SK-N-DZ (cell line): ENCODE measurements at places on chromosomes 1 and 21.
A peak's percentile ranks its signal among the peaks of the same experiment; 100 is the strongest.

DNA sequence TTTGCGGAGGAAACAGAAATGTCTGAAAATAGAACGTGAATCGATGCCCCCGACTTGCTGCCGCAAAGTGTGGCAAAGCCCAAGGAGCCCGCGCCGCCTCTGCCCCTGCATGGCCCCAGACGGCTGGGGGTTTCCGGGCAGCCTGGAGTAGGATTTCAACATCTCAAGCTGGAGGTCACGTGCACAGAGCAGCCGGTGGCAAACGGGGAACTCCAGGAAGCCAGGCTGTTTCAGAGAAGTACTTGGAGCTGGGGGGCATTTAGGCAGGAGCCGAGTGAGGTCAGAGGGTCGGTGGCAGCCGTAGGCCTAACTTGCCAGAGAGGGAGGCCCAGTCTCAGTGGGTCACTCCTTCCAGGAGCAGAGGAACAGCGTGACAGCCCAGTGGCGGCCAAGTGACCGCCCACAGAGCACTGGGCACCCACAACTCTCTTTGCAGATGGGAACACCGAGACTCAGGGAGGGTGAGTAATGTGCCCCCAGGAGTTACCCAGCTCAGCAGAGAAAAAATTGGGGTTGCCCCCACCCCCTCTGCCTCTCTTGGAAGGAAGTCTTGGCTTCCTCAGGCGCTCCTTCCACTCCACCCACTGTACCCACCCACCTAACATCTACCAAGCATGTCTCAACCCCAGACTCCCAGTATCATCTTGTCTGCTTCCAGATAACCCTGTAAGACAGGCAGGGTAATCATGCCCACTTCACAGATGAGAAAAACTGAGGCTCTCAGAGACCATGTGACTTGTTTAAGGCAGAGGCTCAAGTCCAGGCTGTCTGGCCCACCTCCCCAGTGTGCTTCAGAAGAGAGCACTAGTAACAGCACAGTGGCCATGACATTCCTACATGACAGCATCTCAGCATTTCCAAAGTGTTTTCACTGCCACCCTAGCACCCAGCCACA is 179.4 kb downstream of the HIVEP3 start:
- no peak for DNase-seq

DNA sequence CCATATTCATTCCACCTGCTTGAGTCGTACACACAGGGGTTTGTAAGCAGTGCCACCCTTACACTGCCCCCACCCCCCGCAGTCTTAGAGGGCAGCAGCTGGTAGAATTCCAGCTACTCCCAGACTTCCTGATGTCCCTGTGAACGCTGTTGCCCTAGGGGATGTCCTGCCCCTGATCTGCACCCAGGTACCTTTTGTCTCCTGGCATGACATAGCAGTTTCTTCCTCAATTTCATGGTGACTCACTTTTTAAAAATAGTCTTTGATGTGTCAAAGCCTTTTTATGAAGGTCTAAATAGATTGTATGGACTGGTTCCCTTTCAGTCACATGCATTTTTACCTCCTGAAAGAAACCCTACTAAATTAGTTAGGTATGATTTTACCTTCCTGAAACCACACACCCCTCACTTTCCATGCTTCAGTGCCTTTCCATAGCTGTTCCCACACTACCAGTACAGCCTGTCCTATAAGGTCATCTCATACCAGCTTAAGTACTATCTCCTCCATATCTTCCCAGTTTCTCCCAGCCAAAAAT is 76.4 kb downstream of the ST3GAL3 start:
- no peak for DNase-seq

DNA sequence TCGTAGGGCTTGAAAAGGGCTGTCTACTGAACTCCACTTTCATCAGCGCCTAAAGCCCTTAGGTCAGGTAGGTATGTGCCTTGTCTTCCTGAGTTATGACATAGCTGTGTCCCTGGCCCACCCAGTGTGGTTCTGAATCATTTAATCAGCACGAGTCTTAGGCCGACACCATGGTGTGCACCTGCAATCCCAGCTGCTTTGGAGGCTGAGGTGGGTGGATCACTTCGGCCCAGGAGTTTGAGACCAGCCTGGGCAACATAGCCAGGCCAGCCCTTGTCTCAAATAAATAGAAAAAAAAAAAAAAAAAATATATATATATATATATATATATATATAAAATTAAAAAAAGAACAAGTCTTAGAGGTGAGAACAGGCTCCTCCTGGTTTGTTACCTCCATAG is 15.8 kb downstream of the LRRC71 start:
- no peak for DNase-seq

GRCh38 chr1:228198977-228199590 is 8.8 kb upstream of the OBSCN start:
- no peak for DNase-seq

- DNase-seq: no peak
Measured at GRCh38 chr1:38256072-38256471, 209.5 kb upstream of the POU3F1 start.

DNA sequence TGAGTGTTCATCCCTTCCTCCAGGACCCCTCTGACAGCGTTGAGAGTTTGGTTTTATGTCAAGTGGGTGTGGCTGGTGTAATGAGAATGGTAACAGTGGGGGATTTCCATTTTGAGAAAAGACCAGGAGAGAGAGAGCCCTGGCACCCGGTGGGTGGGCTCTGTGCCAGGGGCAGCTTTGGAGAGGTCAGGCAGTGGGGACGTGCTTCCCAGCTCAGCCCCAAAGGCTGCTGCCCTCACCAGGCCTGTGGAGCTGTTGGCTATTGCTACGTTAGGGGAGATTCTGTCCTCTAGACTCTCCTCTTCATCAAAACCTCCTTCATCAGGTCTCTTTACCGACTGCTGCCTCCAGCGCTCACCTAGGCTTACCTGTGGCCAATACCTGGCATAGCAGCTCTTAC is 176.3 kb downstream of the PTPRU start:
- DNase-seq: no peak

DNA sequence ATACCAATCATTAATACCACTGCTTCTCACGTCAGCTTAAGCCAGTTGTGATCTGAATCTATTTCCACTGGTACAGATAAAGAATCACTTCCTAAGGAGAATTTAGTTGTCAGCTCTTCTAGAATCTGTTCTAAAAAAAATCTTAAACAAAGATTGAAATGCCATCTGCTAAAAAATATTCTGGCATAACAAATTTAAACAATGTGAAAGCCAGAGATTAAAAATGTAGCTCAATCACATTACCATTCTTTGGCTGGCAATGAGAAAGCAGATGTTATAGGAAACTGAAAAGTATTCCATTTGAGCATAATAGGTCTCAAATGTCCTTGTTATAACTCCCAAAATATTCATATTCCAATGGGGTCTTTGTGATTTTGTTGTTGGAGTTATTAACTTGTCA is 21.7 kb upstream of the LRRC8B start:
- no peak for DNase-seq

DNA sequence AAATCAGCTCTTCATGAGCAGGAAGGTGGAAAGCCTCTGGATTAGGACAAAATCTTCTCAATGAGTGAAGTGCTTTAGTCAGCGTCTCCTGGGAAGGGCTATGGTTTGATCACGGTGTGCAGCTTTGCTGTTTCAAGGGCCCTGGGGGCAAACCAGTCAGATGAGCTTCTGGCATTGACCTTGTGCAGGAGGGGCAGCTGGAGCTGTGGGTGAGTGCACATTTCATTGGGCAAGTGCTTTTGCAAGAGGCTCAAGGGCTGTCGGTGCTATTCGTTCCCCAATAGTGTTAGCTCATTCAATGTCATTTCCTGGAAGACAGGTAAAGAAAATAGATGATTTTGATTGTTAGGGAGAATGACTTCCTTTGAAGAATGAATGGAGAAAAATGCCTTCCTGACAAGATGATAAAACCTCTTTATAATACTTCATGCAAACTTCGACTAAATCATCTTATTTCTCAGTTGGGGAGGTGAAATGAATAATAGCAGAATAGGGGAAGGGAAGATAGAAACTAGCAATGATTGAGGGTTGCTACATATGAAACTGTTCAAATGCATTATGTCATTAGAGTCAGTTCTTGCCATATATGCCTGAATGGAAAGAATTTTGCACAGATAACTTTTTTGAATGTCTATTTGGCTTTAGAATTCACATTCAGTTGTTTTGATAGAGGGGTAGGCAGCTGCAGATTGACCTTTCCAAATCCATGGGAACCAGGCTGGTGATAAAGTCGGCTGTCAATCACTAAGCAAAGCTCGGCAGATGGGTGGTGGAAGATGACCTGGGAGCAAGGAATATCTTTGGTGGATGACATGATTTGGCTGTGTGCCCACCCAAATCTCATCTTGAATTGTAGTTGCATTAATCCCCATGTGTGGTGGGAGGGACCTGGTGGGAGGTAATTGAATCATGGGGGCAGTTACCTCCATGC is 12.9 kb upstream of the DISC1 start:
- no peak for DNase-seq

DNA sequence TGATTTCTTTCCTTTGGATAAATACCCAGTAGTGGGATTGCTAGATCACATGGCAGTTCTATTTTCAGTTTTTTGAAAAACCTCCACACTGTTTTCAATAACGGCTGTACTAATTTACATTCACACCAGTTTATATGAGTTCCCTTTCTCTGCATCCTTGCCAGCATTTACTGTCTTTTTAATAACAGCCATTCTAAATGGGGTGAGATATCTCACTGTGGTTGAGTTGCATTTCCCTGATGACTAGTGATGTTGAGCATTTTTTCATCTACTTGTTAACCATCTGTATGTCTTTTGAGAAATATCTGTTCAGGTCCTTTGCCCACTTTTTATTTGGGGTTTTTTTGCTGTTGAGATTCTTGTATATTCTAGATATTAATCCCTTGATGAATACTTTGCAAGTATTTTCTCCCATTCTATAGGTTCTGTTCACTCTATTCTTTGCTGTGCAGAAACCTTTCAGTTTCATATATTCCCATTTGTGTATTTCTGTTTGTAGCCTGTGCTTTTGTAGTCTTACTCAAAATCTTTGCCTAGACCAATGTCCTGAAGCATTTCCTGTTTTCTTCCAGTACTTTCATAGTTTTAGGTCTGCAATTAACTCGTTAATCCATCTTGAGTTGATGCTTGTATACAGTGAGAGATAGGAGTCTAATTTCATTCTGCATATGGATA is 7.3 kb downstream of the HENMT1 start:
- DNase-seq: no peak

DNA sequence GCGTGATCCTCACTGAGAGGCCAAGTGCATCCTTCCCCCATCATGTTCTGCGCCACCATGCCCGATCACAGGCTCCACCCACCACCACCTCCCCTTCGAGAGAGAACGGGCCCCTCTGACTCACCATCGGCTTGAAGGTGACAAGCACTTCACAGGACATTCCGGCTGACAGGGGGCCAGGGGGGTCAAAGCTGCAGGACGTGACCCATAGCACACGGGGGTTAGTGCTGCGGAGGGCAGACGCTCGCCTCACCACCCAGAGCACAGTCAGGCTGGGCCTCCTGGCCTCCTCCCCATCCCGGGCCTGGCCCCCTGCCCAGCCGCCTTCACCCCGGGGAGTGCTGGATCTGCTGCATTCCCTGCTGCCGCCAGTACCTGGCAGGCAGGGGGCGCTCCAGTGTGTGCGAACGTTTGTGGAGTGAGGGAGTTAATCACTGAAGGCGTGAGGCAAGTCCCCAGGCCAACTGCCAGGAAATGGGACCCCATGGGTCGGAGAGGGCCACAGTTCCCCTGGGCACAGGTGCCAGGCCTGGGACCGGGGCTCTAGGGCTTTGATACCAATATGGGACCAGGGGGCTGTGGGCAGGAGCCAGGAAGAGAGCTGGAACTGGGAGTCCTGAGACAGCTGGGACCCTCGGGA is 40.9 kb upstream of the TMEM52 start:
- peak; percentile 52 for DNase-seq

DNA sequence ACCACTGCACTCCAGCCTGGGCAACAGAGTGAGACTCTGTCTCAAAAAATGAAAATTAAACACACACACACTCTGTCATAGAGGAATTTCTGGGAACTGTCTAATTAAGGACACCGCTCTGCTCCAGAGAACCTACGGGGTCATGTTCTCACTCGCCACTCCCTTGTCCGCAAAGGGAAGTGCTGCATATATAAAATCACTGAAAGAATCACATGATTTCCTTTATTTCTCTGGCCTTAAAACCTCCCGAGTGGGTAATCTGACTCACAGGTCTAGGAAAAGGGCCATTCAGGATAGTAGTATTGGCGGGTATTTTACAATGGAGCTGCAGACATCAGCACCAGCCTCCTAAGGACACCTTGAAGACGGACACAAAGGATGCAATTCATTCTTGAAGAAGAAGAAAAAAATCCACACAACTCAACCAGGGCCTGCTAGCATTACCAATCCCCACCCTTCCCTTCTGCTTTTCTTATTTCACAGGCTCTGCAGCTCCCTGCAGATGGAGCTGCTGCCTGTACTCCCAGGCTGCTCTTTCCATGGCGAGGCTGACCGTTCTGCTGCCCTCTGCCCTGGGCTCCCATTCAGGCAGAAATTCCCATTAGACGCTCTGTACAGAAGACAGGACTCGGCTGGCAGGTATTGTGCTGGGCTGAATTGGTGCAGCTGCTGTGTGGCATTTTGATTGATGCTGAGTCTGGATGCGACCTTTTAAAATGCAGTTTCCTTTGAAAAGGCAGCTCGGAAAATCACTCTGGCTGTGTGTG is 53.3 kb upstream of the FAM89A start:
- DNase-seq: peak; percentile 33

- DNase-seq: no peak
Measured at GRCh38 chr1:204544321-204544720, 28.1 kb downstream of the MDM4 start.

DNA sequence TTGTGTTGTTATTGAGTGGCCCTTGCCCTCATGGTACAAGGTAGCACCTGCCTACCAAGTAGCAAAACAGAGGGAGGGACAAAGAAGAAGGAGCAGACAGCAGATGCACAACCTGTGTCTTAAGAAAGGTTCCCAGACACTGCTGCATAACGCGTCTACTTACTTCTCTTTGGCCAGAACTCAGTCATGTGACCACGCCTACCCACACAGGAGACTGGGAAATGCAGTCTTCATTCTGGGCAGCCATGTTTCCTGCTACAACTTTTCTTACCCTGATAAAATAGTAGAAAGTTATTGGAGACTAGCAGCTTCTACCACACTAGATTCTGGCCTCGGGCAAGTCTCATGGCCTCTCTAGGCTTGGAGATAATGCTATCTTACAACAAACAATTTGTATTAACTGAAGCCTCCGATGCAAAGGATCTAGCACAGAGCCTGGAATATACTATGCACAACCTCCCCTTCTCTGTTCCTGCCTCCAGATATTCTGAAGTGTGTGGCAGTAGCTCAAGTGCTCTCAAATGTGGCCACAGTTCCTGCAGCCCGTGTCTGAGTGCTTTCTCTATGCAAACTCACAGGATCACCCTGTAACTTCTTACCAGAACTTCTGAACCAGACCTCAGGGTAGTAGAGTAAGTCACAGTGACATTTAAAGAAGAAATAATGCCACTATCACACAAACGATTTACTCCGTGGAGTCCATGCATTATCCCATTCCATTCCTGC is 34.1 kb upstream of the BTG2 start:
- DNase-seq: peak; percentile 63

DNA sequence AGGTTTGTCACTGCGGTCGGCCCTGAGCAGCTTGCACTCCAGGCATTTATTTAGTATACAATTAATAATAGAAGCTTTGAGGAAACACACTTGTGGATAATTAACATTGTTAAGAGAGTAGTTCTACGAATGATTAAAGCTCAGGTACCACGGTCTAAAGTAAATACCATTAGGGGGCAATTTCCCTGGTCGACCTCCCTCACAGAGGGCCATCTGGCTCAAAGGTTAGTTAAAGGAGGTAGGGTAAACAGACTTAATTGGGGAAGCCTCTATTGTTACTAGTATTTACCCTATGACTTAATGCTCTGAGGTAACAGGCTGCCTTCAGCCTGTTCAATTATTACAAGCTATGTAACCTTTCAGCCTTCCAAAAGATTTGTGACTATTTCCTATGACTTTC is 122.3 kb upstream of the SLC44A3 start:
- DNase-seq: no peak

- DNase-seq: no peak
Measured at GRCh38 chr1:201251411-201251810, 31.9 kb upstream of the PKP1 start.
